ENCODE measurements at places on chromosomes 2 and 18. TPM values are rescaled to one million over a fixed set of nuclear protein-coding genes. Genes with fewer than 3 reads are reported as not detected.

Gene B3GNT2
- total RNA-seq, result 26.3 TPM

GRCh38 chr2:72275084-72275483 lies 127.4 kb upstream of the CYP26B1 start:
- no peak for DNase-seq

DNA sequence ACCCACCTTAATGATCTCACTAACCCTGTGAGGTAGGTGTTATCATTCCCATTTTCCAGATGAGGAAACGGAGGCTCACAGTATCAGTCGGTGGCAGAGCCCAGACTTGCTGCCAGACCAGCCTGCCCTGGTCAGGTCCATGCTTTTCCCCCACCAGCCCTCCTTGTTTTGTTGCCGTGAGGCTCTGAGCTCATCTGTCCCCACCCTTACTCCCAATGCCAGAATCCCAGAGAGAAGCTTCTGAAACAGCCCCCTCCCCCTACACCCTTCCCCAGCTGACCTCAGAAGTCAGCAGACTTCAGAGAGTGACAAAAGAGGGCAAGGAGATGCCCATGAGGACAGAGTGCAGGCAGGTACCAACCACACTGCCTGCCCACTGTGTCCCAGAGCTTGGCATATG lies 20.8 kb upstream of the TNS1 start:
- no peak for DNase-seq

Gene RTP5
- total RNA-seq, result not detected

Gene NUP35
- 8.1 TPM for total RNA-seq

DNA sequence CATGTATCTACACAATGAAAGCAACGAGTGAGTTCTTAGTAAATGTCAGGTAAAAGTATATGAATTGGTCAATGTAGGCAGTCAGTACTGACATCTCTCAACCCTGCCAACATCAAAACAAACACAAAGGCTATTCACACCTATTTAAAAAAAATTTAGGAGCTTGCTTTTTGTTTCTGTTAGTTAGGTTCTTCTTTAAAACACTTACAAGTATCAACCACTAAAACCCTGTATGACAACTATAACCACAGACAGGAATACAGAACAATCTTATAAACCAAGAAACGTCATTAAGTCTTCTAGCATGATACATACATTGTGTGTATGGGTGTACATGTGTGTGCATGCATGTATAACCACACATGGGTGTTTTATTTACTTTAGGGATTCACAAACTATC lies 131.0 kb downstream of the TCF4 start:
- DNase-seq, result no peak

Gene ROCK2
- total RNA-seq, result 45.1 TPM

All from fibroblast of villous mesenchyme (primary cell).